NCI-H187 (cell line): ENCODE measurements at places on chromosomes 5 and 9.

- DNase-seq = no peak
These were observed 1.9 kb upstream of the RFK start for GRCh38 chr9:76396144-76396543.

DNA sequence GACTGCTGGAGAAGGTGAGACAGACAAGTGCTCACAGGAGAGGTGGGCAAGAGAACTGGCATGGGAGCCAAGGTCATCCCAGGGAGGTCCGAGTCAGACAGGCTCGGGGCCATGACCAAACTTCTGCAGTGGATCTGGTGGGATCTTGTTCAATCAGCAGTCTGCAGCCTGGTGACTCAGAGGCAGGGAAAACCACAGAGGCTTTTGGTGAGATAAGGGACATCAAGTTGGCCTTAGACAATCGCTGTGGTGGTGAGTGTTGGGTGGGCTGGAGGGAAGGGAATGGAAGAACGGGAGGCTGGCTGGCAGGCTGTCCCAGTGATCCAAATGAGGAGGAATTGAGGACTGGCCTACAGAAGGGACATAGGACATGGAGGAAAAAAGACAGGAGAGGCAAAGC is 123.8 kb downstream of the TMEM174 start:
- DNase-seq = no peak

GRCh38 chr9:87054999-87055686 is 107.8 kb upstream of the GAS1 start:
- DNase-seq = no peak

GRCh38 chr5:179901915-179902762 is 5.6 kb downstream of the TBC1D9B start:
- DNase-seq = no peak

- DNase-seq = no peak
These were observed 55.6 kb downstream of the GPR21 start for GRCh38 chr9:123089040-123089439.

DNA sequence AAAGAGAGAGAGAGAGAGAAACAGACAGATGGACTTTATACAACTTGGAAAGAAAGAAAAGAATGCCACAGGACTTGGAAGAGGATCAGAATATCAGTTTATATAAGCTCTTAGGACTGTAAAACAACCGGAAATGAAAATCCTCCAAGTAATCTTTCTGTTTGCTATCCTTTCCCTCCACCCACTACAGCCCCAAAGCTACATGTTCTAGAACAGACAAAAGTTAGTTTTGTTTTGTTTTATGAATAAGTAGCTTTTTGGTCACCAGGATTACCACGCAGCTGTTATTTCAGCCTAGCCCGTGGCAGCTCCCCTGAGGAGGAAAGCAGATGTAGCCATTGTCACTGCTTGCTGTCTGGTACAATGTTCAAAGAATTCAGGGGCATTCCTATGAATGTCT is 66.6 kb downstream of the SH3TC2 start:
- no peak for DNase-seq

- no peak for DNase-seq
These were observed 15.9 kb upstream of the DMRT2 start for GRCh38 chr9:1034271-1034670.

DNA sequence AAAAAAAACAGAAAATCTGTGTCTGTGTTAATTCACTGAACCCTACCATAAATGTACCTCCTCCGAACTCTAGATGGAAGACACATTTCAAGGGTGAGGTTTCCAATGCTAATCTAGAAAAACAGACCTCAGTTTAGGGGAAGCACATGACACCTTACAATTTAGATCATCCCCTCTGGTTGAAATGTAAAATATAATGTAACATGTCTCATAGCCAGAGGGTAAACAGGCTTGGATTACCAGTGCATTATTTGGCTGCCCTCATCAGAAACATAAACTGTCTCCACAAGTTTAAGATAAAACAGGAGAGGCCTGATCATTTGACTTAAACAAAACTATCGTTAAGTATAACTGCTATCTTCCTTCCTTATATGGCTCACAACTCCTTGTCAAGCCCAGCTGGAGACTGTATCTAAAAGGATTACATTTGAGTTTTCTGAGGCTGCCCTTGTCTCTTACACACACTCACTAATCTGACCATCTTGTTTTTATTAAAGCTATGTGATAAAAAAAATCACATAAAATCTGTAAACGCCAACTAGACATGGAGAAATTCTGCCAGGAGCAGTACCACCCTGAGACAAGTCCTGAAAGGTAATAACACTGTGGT is 105.7 kb downstream of the LURAP1L start:
- no peak for DNase-seq

DNA sequence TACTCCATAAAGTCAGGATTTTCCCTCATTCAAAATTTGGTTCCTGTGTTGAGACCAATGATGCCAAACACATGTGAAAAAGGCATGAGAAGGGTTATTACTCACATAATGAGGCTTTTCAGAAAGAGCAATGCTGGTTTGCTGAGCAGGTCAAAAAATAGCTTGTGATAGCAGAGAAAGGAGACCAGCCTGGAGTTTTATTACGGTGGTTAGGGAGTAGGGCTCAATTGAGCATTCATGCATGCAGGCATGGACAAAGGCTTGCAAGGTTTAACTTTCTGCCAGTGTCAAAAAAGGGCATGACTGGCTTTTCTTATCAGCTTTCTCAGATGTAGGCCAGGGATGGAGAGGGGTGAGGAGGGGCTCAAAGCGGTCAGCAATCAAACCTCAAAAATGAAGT is 628.3 kb downstream of the DNAH5 start:
- DNase-seq = no peak

GRCh38 chr9:30280229-30280900 is 2104.1 kb upstream of the ACO1 start:
- no peak for DNase-seq

DNA sequence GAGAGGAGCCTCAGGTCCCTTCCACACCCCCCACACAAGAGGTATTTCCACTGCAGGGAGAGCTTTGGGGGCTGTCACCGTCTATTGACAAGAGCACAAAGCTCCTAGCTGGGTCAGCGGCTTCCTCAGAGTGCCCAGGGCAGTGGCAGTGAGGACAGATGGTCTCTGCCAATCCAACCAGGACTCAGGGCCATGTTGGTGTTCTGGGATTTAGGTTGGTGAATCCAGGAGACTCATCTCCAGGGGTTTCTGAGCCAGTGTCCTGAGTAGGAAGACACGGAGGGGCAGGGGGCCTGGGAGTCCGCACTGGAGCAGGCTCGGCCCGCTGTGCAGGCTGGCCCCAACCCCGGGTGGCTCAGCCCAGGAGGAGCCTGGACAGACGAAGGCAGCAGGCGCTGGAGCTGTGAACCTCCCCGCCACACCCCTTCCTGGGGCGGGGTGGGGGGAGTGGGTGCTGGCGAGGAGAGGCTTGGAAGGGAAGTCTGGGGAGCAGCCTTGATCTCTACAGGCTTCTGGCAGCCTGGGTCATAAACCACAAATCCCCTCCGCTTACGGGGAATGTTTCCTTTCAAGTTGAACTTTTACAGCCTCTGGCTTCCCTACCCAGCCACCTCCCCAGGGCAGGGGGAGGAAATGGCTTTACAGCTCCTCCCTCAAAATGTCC is 19.6 kb downstream of the CRB2 start:
- no peak for DNase-seq

DNA sequence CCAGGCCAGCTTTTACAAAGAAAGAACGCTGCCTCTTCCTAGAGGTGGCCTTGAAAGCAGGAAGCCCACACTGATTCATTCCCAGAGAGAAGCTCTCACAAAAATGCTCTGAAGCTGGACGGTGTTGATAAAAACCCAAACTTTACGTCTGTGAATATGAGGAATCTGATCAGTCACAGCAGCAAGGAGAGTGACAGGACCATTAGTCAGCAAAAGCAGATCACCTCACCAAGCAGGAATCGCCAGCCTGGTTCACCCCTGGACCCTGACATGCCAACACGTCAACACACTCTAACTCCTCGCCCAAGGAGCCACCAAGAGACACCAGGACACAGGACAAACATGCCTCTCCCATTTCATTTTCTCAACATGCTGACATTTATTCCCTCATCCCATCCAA is 70.6 kb upstream of the ZNF622 start:
- no peak for DNase-seq

DNA sequence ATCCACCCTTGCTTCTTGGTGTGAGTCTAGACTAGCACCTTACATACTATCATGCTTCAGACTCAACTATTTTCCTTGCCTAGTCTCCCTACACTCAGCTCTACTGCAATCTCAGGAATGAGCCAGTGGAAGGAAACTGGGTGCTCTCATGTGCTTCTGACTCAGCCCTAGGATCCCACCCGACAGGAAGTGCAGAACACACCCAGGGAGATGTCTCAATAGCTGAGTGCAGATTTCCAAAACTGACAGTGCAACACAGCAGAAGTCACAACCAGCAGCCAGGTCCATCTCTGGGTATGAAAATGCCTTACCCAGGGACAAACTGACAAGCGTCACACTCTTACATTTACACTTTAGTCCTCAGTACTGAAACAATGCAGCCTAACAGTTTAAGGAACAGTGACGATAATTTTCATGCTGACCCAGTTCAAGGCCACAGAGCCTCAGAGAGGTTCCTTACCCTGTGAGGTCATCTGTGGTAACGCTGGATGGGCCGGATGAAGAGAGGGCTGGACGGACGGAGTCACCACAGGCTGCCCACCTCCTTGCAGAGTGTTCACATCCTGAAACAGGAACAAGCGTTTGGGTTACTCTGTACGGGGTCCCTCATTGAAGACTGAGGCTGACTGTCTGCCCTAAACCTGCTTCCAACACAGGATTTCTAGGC is 33.0 kb downstream of the FKBP15 start:
- no peak for DNase-seq

GRCh38 chr5:9046756-9047481 is 499.0 kb downstream of the SEMA5A start:
- DNase-seq = no peak
